ENCODE measurements at places on chromosomes 3 and 15.

DNA sequence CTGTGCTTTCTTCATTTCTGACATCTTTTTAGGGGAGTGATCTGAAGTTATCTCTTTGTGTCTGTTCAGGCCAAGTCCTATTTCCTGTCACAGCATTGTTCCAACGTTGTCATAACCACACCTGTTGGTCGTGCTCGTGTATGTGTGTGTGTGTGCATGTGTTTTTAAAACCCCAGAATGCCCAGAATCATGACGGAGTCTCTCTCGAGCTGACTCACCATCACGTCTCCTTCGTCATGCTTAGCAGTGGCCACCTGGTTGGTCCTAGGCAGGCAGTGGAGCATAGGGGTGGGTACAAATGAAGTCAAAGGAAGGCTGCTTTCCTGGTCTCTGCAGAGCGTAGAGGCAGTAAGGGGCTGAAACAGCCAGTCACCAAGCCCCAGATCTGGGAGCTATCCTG lies 126.8 kb upstream of the ABHD17C start:
- DNase-seq, result no peak

GRCh38 chr15:83665480-83665879 lies 11.6 kb downstream of the ADAMTSL3 start:
- DNase-seq, result no peak

- DNase-seq, result no peak
Measured at GRCh38 chr15:64619880-64620839, 155.2 kb downstream of the RBPMS2 start.

- DNase-seq, result no peak
Measured at GRCh38 chr15:101255615-101256241, 3.9 kb upstream of the CHSY1 start.

DNA sequence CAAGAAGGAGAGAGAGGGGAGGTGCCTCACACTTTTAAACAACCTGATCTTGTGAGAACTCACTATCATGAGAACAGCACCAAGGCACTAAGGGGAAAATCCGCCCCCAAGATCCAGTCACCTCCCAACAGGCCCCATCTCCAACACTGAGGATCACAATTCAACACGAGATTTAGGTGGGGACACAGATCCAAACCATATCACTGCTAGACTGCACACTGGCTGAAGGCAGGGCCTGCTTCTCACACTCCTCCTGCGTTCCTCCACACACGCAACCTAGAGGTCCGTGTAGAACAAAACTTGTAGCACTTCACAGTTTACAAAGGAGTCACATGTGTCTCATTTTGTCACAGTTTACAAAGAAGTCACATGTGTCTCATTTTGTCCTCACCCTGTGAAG lies 97.8 kb downstream of the DAPK2 start:
- no peak for DNase-seq

- no peak for DNase-seq
Measured at GRCh38 chr3:86282106-86282787, 708.7 kb downstream of the VGLL3 start.
